NCI-H1417 treated with DMSO at 0.1 percent for 48 hours (cell line): ENCODE measurements at places on chromosomes 16 and 17.

- DNase-seq: no peak
Observed at GRCh38 chr17:82602487-82602886, 45.8 kb downstream of the WDR45B start.

DNA sequence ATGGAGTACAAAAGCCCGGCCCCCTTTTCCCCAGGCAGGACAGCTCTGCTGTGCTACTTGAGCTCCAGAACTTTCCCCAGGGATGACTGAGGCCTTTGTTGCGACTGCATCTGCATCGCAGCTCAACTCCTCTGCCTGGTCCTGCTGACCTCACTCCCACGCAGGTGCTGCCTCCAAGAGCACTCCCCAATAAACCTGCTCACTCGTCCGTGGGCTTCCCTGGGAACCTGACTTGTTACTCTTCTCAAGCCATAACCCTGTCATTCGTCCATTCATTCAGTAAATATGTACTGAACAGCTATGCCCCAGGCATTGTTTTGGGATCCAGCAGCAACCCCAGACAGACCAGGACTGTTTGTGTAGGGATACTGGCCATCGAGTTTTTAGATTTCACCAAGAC is 11.6 kb upstream of the RMI2 start:
- no peak for DNase-seq

GRCh38 chr17:17859909-17860765 is 23.4 kb upstream of the SREBF1 start:
- no peak for DNase-seq

DNA sequence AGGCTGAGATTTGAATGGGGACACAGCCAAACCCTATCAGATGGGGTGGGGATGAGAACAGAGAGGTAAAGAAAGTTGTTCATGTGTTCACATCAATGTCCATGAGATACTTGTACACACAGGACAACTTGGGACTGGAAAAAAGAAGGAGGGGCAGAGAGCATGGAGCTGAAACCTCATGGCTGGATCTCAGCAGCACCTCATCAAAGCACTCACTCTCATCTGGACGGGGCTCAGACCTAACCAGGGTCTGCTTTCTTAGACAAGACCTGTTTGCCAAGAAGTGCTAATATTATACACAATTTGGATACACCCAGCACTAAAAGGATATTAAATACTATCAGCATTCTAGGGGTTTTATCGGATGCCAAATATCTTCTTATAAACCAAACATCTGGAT is 399.8 kb downstream of the SLC39A11 start:
- no peak for DNase-seq

- no peak for DNase-seq
Observed at GRCh38 chr17:16585796-16586195, 16.8 kb upstream of the ZNF287 start.

DNA sequence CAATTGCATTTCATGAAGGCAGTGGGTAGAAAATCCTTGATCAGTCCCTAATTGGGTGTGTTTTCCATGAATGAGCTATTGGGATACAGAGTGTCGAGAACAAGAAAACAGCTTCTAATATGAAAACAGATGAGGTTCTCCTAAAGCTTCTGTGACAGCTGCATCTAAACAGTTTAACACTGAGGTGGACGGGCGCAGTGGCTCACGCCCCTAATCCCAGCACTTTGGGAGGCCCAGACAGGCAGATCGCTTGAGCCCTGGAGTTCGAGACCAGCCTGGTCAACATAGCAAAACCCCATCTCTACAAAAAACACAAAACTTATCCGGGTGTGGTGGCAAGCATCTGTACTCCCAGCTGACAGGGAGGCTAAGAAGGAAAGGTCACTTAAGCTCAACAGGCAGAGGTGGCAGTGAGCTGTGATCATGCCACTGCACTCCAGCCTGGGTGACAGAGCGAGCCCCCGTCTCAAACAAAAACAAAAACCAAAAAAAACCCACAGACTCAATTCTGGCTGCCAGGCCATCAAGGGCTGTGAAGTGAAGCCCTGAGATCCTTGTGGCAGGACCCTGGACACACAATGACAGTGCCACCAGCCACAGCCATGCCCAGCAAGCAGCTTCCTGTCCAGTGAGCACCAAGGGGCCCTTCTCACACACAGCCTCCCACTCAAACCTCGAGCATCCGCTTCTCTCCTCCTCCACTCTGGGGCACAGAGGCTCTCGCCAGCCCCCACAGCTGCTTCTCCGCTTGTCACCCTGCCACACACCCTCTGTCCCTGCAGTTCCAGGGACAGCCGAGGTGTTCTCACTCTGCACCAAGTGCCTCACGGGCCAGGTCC is 44.0 kb downstream of the ANKRD11 start:
- no peak for DNase-seq

DNA sequence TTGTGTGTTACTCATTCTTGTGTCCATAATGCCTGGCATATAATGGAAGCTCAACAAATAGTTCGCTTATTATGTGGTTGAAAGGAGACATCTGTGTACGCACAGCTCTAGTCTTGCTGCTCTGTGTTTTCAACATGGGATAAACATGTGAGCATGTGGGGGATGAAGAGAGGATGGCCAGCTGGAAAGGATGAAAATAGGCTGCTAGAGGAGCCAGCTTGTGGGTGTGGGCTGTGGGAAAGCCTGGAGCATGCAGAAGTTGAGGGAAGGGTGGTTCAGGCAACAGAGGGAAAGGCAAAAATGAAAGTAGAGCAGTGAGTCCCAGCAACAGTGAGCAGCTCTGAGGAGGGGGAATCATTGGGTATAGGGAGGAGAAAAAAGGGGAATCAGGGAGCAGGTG is 324.6 kb upstream of the CDH11 start:
- DNase-seq: no peak

- DNase-seq: no peak
Observed at GRCh38 chr17:21173543-21173942, 40.4 kb downstream of the TMEM11 start.

GRCh38 chr16:67326472-67327309 is at the start of the genes KCTD19 and LRRC36:
Gene KCTD19 (minus strand): TSS chr16:67326741. CDS start chr16:67326707, 34 bp downstream.
Gene LRRC36 (plus strand): TSS chr16:67326815. CDS start chr16:67326863, 48 bp downstream.
- no peak for DNase-seq

DNA sequence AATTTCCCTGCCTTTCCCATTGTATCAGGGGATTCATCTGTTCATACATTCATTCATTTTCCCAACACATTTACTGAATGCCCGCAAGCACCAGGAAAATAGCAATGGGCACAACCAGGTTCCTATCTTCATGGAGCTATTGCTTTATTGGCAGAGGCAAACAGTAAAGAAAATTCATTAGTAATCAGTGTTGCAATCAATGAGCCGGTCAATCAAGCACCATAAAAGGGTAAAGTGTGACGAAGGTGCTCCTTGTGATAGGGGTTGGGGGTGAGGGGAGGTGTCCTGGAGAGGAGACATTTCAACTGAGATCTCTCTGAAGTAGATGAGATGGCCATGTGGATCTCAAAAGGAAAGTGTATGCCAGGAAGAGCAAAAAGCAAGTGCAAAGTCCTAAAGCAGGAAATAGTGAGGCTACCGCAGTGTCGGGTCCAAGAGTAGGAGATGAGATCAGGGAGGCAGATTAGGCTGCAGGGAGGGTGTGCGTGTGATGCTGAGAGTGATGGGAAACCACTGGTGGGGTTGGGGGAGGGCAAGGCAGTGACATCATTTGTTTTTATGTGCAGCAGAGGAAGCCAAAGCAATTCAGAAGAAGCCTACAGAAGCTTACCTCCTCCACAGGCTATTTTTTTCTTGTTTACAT is 28.4 kb downstream of the CDH13 start:
- DNase-seq: no peak

- no peak for DNase-seq
Observed at GRCh38 chr16:11276896-11277593, 765 bp upstream of the PRM2 start.

DNA sequence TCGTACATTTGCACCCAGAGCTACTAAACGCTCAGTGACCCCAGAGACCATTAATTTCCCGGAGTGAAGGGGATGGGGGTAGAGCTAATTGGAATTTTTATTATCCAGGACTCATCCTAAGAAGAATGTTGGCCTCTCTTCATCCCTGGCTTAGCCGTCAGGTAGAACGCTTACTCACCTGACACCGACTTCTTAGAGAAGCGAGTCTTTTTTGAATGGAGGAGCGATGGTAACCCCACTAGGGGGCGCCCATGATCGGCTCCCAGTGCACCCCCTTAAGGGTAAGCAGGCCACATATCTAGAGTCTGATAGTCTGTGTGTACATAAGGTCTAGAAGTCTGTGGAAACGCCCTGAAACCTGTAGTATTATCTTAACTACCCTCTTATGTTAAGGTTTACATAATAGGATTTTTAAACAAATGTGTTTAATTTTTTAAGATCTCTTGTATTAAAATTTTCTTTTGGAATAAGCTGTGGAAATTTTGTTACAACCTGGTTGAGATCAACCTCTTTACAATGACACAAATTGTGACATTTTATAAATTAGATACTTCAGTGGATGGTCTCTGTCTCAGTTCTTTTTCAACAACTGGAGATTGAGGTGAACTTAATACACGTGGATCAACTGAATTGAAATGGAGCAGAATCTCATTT is 229.8 kb downstream of the CPPED1 start:
- no peak for DNase-seq

GRCh38 chr17:71269201-71269600 is 851.6 kb upstream of the SOX9 start:
- no peak for DNase-seq

GRCh38 chr16:58025351-58026138 is at the start of gene MMP15:
Gene MMP15 (plus strand): TSS chr16:58025754. CDS start chr16:58026351, 597 bp downstream.
- DNase-seq: peak; percentile 26

DNA sequence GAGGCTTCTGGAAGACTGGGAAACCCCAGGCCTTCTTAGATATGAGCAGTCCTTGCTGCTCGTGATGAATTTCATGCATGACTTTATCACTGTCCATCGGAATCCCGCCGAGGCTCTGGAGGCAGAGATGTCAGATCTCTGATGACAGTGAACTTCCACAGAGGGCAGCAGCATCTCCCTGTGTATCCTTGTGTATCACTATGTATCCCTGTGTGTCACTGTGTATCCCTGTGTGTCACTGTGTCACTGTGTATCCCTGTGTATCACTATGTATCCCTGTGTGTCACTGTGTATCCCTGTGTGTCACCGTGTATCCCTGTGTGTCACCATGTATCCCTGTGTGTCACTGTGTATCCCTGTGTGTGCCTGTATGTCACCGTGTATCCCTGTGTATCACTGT is 160.2 kb upstream of the CHMP6 start:
- no peak for DNase-seq

DNA sequence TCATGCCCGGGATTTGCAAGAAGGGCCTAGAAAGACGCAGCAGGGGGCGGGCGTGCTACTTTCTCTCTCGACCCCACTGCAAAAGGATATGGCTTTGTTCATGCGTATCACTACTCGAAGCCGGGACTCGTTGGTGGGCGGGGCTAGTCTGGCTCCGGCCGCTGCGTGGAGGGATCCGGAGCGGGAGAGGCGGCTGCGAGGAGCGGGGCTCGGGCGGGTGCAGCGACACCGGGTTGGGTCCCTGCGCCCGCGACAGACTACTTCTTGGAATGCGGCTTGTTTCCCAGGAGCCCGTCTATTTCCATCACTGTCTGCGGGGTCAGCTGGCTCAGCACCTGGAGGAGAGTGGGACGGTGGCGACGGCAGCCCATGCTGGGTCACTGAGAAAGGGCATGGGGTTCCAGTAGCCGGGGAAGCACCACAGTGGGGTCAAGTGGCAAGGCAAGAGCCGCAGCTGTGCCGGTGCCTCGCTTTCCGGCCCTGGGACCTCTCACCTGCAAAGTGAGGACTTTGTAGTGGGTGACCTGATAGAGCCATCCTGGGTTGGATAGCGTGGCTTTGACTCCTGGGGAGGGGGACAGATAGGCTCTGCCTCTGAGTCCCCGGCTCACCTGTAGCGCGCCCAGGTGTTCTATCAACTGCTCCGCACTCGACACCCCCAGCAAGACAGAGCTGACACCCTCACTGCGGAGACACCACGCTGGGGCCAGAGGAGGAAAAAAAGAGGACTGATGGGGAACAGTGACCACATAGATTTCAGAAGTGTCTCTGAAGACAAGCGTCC is 6.6 kb downstream of the KCNAB3 start:
- DNase-seq: no peak

- DNase-seq: no peak
Observed at GRCh38 chr16:86477642-86478041, 32.7 kb upstream of the FOXF1 start.

DNA sequence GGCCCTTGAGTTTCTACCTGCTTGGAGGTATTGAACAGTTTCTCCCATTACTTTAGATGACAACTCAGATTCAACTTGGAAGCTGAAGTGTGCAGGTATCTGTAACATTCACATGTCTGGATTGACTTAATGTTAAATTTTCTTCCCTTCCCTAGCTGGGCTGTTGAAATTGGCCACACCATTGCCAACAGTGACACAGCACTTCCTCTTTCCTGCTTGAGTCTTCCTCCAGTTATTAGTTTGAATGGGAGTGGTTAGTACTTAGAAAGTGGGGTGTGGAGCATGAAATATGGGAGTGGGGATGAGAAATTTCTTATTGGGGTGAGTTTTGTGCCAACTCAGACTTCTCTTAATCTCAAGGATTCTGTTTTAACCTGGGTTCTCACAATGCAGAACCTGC is 454.9 kb downstream of the KCNJ2 start:
- DNase-seq: no peak

DNA sequence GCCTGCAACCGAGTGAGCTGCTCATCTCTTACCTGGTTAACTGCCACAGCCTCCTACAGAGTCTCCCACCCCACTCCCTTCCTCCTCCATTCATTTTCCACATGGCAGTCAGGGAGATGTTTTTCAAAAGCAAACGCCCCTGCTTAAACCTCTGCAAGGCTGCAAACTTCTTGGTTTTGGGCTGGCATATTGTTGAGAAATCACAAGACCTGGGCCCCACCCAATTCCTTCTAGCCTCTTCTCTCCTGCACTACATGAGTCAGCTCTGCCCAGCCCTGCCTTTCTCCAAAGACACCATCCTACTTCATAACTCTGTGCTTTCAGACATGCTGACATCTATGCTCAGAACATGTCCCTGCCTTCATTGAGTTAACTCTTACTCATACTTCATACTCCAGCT is 136.1 kb downstream of the SPACA3 start:
- DNase-seq: no peak

DNA sequence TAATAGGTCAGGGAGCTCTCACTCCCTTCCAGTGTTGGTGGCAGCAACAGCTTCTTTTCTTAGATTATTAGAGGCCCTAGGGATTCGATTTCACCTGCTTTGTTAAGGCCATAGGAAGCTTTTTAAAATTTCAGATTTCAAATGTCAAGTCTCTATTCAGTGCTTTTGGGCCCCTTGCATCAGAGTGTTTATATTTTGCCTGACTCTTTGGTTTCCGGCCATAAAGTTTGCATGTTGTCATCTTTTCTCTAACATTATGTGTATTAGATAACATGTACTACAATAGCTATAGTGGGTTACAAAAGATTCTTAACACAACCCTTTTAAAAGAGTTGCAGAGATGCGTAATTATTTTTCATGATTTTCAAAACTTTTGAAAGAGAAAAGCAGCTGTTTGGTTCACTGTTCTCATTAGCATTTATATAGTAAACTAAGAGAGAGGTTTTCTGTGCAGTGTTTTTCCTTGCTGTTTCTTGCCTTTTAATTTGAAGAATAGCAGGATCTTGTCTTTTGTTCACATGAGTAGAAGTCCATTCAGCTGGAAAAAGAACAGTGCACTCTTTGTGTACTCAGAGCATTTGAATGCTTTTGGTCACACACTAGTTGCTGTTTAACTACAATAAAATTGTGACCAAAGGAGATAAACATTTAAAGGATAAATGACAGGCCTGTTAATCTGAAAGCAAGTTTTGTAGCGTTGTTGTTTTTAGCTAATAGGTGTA is 52.5 kb downstream of the FTO start:
- no peak for DNase-seq
